ENCODE measurements at places on chromosomes 3 and 15. TPM values are rescaled to one million over a fixed set of nuclear protein-coding genes. Genes with fewer than 3 reads are reported as not detected.

Gene LRRK1
- 21.0 TPM for total RNA-seq

Gene SHF
- total RNA-seq, result 0.89 TPM

Gene ANKUB1
- total RNA-seq, result not detected

Gene CPB1
- not detected for total RNA-seq

Gene CPEB1
- 2.8 TPM for total RNA-seq
